NCI-H510A treated with DMSO at 0.1 percent for 48 hours (cell line): ENCODE measurements at places on chromosomes 6 and 20.

DNA sequence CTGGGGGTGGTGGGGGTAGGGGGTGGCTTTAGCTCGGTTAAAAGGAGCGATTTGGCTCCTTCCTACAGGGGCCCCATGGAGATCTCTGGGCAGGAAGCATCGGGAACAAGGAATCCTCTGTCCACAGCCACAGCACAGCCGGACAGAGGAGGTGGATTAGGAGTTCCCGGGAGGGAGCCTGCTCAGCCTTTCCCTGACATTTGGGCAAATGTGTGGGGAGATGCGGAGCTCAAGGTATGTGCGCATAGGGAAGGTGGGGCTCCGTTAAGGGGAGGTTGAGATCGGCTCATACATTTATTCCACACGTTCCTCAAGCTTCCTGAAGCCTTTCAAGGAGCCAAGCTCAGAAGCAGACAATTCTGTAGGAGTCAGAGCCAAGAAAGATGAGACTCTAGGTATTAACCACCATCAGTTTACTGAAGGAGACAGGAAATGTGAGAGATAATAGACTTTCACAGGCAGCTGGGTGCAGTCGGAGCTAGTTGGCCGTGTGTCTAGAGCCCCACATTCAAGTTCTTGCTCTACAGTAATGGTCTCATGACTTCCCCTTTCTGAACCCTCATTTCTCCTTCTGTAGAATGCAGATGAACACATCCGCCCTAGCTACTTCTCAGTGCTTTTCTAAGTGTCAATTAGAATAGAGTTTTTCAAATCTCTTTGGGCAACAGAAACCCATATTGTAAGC is 40.8 kb upstream of the EPB41L1 start:
- DNase-seq: no peak

GRCh38 chr20:15902493-15902892 is 670.8 kb downstream of the KIF16B start:
- no peak for DNase-seq

DNA sequence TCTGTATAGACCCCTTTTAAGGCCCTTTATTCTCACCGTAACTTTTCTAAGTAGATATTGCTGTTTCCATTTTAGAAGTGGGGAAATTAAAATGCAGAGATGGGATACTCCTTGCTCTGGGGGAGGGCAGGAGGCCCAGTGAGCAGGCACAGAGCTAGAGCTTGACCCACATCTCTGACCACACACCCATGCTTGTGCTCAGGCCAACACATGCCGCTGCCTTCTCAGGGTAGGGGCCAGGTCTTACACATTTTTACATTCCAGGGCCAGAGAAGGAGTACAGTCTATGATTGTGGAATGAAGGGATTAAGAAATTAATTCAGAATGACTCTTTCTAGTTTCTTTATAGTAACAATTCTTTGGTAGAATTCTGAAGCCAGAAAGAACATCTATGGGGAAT is 104.8 kb downstream of the SOBP start:
- DNase-seq: no peak

GRCh38 chr6:168152980-168153379 is 74.0 kb upstream of the FRMD1 start:
- DNase-seq: no peak

DNA sequence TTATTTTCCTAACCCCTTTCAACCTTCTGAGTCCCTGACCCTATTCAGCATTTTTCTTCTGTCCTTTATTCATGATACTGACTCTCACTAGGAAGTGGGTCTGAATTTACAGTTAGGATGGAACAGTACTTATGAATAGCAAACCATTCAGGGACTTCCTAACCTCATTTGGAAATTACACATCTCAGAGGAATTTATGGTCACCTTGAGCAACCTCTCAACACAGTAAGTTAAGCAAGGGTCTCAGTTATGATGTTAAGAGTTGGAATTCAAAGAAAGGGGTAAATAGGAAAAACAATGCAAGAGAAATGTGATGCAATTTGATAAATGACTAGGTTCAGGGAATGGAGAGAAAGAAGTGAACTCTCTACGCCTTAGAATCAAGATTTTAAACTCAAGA is 97.3 kb downstream of the GPR6 start:
- DNase-seq: no peak
